ENCODE measurements at places on chromosomes 6 and 20.

- no peak for DNase-seq
Measured at GRCh38 chr6:24667378-24667803, 514 bp downstream of the ACOT13 start.

DNA sequence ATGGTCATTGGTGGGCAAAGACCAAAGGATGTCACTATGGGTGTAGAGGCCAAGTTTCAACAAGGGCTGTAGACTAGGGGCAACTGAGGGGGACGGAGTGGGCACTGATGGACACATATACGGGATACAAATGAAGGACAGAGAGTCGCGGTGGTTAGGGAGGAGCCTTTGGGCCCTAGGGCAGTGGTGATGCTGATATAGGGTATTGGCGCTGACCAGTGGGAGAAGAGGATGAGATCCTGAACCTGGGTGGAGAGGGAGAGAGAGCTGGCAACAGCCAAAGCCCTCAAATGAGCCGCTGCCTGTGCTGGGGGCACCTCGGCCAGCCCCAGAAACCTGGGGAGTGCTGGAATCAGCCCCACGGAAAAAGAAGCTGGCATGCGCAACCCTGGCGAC is 1.6 kb downstream of the CDH22 start:
- no peak for DNase-seq

DNA sequence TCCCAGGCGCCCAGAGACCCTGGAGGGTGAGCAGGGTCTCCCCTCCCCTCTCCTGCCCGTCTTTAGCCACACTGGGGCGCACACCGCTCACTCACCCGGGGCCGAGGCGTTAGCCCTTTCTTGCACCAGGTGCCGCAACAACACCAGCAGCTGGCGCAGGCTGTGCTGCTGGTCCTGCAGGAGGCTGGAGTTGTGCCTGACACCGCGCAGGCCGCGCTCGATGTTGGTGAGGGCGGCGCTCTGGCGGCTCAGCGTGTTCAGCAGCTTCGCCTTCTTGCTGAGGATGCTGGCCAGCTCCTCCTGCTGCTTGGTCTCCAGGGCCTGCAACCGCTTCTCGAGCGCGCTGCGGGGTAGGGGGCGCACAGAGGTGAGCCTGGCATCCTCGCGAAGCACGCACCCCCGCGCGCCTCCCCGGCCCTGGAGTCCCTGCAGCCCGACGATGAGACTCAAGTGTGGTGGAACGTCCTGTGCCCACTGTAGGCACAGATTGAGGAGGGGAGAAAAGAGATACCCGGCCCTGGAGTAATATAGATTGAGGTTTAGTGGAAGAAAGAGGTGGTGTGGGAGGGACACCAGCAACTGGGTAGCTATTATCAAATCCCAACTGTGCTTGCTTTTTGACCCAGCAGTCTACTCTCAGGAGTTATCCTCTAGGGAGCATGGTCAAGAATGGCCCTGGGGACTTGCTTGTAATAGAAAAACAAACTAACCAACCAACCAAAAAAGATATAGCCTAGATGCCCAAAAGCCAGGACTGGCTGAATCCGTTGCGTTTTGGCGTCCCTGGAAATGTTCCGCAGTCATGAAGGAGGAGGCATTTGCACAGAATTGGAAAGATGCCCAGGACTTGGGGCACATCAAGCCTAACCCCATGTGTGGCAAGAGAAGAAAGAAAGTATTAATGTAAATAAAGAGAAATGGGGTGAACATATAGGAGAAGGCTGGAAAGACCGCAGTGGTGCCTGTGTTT is 30.9 kb downstream of the ANGPT4 start:
- DNase-seq = no peak

DNA sequence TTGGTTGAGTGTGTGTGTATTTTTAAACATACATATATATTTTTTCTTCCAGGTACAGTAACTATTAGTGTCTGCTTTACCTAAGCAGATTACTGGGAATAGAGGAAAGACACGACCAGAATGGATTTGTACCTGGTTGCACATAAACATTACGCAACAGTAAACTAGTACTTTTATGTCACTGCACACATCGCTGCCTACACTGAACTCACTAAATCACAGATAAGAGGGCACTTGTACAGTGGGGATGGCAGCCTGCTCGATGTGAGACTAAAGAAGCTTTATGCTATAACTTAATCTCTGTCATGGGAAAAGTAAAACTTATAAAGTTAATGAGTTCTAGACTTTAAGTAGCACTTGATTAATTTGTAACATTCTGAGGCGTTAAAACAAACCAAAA is 89.5 kb upstream of the SIM1 start:
- no peak for DNase-seq

- DNase-seq = no peak
Measured at GRCh38 chr6:110207652-110208051, 27.4 kb downstream of the CDC40 start.

DNA sequence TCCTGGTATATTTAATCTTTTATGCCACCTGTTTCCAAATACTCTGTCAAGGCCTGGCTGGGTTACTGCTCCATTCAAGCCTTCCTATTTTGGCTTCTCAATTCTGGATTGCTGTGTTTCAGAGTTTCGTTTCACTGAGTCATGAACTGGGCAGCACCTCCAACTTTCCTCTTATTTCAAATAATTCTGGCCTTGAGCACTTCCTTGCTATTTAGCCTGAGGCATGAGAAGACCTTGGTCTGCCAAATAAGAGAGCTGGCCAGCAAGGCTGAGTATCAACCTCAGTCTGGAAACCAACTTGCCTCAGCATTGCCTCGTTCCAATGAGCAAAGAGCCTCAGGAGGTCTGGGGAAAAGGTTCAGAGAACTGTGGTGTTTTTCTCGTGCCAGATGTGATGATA is 66.6 kb downstream of the TNFAIP3 start:
- DNase-seq = no peak

GRCh38 chr6:100176311-100176950 is 182.4 kb upstream of the MCHR2 start:
- no peak for DNase-seq

DNA sequence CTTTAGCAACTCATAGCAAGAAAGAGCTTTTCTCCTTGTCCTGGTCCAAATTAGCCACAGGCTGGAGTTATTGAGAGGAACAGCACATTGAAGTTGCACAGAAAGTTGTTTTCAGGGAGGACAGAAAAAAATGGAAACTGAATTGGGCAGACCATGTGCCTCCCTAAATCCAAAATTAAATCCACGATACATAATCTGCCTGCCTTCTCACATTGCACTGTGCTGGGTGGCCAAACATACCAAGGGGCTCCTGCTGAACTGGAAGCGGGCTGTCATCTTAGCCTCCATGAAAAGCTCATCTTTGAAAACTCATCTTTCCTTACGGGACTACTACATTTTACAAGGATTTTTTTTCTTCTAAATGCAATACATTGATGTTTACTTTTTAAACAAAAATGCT is 59.9 kb downstream of the TNFAIP3 start:
- no peak for DNase-seq

DNA sequence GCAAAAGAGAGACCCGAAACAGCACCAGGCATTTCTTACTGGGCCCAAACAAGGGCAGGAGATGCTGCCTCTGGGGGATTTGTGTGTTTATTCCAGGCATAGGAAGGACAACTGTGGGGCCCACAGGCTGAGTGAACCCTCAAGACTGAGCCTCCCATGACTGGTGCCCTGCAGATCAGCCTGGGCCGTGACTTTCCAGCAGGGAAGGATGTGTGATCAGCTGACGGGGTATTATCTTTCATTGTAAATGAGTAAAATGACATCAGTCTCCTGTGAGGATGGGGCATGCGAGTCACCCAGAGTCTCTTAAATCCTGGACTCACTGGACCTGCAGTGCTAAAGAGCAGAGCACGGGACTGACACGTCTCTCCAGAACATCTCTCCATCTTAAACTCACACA is 3.9 kb upstream of the TEAD3 start:
- no peak for DNase-seq

GRCh38 chr6:142331075-142331551 is 29.3 kb downstream of the ADGRG6 start:
- peak; percentile 0 for DNase-seq

DNA sequence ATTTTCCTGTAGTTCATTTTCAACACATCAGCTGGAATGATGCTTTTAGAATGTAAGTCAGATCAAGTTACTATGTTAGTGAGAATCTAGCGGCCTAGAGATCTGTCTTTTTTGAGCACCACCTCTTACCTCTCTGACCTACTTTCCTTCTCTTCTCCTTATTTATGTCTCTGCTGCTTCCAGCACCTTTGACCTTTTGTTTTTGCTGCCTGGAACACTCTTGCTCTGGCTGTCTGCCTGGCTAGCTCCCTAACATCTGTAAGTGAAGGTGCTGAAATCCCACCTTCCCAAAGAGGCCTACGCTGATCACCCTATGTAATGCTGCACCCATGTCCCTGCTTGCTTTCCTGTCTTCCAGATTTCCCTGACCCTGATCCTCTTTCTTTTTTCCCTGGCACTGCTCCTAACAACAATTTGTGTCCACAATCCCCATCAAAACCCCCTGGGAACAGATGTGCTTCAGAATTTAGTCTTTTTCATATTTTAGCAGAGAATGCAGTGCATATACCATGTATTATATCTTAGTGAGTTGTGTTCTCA is 87.8 kb downstream of the RFPL4B start:
- no peak for DNase-seq

GRCh38 chr6:166330612-166331011 is 11.7 kb downstream of the SFT2D1 start:
- no peak for DNase-seq

GRCh38 chr6:151475653-151476523 is 17.9 kb upstream of the CCDC170 start:
- DNase-seq = peak; percentile 32

DNA sequence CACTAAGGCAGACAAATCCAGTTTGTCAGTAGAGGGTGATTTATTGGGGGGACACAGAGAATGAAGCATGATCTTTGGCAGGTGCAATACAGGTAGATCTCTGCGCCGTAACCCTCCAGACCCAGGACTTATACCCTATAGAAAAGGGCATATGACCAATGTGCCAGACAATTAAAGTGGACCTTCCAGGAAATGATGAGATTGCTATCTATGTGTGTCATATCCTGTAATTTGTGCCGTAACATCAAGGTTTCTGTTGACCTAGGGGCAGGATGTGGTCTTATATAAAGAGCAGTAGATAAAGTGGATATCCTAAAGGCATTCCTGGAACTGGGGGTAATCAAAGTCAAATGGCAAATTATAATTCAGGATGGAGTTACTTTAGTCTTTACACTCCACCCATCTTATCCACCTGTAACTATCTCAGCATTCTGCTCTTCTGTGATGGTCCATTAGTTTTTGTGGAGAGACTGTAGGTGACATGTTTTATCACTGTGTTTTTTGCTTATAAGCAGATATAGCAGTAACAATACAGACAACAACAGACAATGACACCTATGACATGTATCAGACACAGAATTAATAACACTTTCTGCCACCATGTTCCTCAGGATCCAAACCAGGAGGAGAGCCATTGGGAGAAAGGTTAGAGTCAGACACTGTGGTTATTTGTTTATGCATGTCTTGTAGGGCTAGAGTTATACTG is 43.1 kb upstream of the ZNF337 start:
- DNase-seq = no peak

DNA sequence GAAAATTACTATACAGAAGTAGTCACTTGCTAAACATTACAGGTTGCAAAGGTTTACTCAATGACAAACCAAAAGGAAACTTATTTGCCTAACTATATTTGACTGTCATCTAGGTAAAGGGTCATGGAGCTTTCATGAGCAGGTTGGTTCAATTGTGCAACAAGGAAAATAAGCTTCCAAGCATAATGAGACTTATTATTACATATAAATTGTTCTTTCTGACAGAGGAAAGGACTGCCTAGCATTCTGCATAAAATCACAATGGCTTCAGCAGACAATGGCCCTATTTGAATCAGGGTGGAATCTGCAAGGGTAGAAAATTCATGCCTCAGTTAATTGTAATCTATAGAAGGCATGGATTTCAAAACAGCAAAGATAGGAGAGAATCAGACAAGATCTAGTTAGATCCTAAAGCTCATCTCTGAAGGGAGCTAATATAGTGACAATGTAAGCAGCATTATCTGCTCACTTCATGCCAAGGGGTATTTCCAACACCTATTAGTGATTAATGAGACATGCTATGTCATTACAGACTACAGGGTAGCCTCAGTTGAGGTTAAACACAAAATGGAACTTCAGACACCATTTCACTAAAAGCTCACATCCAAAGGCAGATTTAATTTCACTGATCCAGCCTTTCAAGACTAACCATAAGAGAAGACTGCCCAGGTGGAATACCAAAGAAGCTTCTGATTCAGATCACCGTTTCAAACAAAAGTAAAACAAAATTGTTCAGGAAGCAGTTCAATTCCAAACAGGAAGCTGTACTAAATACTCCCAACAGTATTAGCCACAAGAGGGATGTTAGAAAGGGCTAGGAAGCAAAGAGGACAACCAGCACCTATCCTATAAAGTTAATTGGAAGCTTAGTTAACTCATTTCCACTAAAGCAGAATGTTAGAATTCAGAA is 8.5 kb downstream of the STAU1 start:
- no peak for DNase-seq

DNA sequence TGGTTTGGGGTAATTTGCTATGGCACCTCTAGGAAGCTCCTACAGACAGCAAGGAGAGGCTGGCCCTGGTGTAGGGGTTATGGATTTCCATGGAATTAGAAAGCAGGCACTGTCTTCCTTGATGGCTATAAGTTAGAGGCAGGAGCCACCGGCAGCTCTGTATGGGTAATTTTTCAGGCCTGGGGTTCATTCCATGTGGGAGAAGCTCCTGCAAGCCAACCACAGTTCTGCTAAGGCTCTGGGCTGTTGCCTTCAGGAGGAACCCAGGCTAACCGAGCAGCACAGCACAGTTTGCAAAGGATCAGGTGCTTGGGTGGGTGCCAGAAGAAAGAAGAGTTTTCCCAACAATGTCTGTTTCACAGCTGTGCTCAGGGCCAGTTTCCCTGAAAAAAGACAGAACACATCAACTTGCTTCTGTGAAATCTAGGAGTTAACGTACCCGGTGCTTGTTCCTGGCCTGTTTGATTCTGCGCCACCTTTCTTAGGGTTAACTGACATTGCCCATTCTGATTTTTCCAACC is 162.8 kb upstream of the MYLIP start:
- DNase-seq = no peak

- no peak for DNase-seq
Measured at GRCh38 chr6:55621244-55621643, 42.3 kb upstream of the HMGCLL1 start.

DNA sequence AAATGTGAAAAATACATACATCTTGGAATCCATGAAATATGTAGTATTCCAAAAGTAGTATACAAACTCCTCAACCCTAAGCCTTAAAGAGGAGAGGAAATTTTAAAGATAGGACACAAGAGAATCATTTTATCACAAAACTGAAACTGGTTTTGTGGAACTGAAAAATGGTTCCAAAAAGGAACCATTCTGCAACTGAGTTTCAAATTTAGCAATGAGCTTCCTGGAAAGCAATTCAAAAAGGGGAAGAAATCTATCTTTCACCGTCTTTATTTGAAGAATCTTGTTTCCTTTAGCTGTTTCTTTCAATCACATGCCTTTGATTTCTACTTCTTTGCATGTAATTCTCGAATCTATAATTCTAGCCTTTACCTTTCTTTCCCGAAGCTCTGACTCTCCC is 32.2 kb upstream of the LAMP5 start:
- DNase-seq = no peak

DNA sequence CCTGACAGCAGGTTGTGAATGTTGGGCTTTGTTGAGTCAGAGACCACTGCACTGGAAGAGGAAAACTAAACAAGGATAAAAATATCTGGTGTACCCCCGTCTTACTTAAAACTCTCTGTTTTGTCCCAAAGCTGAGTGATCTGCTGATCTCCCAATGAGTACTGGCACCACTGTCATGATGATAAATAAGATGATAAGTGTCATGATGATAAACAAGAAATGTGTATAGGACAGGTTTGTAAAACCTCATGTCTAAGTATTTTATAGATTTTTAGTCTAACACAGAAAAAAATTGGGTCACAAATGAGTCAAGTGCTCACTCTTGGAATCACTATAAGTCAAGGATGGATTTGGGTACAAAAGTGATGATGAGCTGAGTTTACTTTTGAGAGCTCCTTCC is 8.5 kb upstream of the SIM1 start:
- no peak for DNase-seq
